ENCODE measurements at places on chromosomes 12 and 14.

DNA sequence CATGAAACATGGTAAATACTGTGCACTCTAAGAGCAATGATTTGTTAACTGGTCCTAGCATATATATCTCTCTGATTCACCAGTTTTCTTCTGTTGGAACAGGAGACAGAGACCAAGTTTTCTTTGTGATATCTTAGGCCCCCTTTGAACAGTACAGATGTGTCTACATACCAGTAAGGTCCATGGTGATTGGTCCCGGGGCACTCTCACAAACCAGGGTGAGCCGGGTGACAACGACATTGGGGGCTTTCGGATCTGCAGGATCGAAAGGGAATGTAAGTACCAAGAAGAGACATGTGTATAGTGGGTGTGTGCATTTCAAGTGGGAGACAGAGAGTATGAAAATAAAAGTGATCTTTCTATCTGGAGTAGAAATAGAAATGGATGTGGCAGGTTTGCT is 11.3 kb upstream of the ERP27 start:
- DNase-seq, result no peak

GRCh38 chr12:109714141-109714912 is 702 bp downstream of the FAM222A start:
- DNase-seq, result peak; percentile 36

- no peak for DNase-seq
Measured at GRCh38 chr14:100541621-100542560, 45.3 kb downstream of the BEGAIN start.

GRCh38 chr12:40768125-40768864 is 76.1 kb downstream of the CNTN1 start:
- DNase-seq, result no peak

GRCh38 chr14:85728476-85729065 is 198.6 kb downstream of the FLRT2 start:
- no peak for DNase-seq

- DNase-seq, result no peak
Measured at GRCh38 chr14:85418721-85419120, 111.2 kb upstream of the FLRT2 start.

DNA sequence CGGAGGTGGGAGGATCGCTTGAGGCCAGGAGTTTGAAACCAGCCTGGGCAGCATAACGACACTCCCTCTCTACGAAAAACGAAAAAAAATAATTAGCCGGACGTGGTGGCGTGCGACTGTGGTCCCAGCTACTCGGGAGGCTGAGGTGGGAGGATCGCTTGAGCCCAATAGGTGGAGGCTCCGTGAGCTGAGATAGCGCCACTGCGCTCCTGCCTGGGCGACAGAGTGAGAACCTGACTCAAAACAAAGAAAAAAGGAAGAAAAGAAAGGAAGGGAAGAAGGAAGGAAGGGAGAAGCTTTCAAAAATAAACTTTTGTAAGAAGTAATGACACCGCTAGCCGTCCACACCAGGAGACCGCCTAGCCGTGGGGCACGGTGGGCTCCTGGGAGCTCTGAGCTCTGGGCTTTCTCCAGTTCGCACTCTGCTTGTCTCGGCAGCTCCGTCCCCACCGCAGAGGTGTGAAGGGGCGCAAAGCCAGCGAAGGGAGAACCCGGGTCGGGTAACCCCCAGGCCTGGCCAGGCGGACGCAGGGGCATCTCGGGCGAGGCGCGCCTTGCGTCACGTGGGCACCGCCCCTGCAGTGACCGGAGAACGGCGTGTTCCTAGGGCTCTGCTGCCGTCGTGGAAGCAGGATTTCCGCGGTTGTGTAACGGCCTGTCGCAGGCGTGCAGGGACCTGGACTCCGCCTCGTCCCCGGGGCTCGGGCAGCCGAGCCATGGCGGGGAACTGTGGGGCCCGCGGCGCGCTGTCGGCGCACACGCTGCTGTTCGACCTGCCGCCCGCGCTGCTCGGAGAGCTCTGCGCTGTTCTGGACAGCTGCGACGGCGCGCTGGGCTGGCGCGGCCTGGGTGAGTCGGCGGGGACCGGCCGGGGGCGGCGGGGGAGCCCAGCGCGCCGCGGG is at the start of gene IRAK3:
Gene IRAK3, plus strand, starts transcription at position 631 of the 902 bp plus-strand sequence. Its CDS starts 86 bp downstream, at position 717.
- DNase-seq, result peak; percentile 82

DNA sequence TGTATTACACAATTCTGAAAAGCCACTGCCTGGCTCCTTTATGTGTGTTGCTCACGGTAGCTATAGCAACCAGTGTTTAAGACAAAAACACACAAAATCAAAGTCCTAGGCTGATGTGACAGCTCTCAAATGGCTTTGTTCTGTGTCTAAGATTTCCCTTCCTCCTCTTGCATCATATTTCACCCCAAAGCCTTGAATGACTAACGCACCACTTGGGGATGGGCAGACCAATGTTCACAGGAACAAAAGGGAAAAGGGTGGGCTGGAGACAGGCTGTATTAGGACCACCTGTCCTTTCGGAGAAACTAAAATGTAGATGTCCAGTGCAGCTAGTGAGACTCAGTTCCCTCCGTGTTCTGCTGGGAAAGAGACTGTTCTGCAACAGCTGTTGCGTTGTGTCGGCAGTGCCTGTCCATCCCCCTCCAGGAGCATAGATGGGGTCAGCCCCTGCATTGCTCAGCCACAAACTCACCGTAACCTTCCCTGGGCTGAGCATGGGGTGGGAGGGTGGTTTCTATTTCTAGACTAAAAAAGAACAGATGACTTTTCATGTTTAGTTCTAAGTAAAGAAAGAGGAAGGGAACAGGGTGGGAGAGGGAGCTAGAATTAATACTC is 26.8 kb upstream of the DAAM1 start:
- DNase-seq, result no peak

DNA sequence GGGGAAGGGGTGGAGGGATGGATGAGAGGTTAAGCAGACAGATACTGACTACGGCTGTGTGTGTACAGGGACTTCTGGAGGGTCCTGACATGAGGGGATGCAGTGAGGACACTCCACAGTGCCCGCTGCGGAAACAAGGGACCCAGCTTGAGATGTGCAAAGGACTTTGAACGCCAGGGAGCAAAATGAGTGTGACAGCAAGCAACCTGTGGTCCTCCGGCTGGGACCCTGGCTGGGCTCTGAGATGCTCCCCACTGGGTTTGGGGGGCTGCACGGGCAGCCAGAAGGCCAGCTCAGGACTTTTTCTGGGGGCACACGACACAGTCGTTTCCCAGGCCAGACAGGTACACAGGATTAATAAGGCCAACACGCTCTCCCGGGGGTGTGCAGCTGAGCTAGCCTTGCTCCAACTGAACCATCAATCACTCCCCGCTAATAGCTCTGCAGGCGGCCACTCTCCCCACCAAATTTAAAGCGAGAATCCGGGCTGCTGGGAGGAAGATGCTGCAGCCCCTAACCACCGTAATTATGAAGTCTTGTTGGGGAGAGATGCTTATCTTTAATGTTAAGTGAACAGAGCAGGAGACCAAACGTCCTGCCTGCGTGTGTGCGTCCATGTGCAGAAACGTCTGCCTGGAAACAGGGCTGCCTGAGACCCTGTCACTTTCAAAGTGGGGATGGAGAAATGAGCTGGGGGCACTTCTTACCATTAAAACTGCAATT is 51.6 kb upstream of the DLK1 start:
- no peak for DNase-seq

DNA sequence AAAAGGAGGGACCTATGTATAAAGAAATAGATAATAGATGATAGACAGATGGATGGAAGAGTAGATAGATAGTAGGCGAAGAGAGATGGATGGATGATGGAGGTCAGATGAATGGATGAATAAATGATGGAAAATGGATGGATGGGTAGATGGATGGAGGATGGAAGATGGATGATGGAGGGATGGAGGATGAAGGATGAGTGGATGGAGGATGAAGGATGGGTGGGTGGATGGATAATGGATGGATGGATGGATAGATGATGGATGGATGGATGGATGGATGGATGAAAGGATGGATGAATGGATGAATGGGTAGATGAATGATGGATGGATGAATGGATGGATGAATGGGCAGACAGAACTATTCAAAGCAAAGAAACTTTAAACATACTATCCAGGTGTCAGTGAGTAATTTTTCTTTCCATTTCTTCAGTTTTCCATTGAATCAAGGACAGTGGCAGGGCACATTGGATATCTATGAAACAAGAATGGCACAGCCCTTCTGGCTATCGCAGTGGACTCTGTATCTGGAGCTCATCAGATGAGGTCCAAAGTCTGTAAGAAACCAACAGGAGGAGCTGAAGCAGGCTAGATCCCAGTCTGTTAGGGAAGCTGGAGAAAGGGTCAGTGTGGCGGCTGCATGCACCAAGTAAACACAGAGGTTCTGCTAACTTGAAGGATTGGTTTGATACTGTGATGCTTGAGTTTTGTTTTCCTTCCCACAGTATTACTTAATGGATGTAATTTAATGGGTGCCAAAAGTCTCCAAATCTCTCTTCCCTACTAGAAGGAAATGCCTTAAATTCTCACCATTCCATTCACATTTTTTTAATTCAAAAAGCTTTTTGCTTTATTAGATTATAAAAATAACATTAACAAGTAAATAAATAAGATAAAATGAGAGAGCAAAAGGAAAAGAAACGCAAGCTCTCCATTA is 18.1 kb upstream of the MED13L start:
- no peak for DNase-seq

- no peak for DNase-seq
Measured at GRCh38 chr12:53056296-53056695, 6.4 kb downstream of the TNS2 start.

DNA sequence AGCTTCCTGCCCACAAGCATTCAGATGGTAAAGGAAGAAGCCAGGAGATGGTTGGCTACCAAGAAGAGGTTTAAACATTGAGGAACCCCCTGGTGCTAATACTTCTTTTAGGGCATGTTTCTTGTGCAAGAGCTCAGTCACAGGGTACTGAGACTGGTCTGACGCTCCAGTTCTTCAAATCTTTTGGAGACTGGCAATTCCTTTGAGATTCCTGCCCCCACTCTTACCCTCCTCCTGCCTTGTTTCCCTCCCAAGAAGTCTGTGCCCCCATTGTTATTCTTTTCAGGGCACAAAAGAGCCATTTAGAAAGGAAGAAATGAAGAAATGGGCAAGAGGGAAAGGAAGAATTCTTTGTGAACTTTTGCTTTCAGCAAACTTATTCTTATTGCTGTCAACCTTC is 11.8 kb downstream of the A2ML1 start:
- no peak for DNase-seq

- no peak for DNase-seq
Measured at GRCh38 chr12:43988838-43989560, 153.1 kb downstream of the TMEM117 start.

- DNase-seq, result peak; percentile 67
Measured at GRCh38 chr12:118714051-118714460, 267.3 kb upstream of the SRRM4 start.

DNA sequence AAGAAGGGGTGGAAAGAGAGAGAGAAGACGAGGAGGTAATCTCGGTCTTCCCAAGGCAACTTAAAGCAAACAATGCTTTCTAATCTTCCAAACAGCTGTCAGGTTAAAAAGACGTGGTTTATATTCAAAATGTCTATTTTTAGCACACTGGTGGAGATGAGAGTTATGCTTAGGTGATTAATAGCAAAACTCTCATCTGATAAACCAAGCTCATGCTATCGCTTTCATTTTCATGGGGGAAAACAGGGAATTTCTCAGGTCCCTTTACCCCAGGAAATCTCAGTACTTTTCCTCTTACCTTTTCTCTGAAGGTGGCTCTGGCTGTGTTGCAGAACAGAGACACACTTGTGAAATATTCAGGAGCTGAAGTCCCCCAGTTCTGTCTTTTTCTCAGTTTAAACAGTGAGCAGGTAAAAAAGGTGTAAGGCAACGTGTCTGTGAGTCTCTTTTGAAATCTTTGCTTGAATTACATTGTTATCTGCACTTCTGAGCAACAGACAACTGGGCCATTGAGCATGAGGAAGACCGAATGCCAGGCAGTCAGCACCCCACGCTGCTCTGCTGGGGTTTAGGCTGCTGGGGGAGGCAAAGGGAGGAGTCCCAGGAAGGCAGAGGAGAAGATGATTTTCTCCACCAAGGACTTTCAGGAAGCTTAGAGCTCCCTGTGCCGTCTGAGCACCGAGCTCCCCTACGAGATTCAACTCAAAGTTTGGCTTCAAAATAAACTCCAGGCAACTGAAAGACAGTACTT is 759.3 kb downstream of the BCL11B start:
- no peak for DNase-seq

DNA sequence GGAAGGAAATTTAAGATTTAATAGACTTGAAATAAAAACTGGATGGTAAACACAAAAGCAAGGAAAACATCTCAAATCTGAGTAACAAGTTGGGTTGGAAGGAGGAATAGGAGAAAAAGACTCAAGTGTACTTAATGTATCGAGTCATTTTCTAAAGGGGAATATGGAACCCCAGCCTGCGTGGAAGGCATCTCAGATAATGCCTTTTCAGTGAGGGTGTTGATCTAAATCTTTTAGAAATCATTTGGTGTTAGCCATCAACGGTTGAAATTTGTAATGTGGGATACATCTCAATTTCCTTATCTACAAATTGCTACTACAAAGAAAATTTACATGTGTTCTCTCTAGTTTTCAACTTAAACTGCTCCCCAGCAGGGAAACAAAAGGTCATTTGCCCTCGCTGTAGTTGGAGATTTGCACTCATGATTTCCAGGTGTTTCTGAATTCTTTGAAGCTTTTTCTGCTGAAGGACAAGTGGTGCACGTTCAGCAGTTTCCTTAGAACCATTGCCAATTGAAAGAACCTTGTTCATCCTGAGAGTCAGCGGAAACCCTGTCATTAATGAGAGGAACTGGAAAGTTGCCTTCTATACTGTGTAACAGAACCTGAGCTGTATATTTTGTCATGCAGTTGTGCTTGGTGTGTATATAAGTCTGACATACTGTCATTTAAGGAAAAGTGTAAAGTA is 2.2 kb downstream of the PCBP2 start:
- DNase-seq, result no peak

DNA sequence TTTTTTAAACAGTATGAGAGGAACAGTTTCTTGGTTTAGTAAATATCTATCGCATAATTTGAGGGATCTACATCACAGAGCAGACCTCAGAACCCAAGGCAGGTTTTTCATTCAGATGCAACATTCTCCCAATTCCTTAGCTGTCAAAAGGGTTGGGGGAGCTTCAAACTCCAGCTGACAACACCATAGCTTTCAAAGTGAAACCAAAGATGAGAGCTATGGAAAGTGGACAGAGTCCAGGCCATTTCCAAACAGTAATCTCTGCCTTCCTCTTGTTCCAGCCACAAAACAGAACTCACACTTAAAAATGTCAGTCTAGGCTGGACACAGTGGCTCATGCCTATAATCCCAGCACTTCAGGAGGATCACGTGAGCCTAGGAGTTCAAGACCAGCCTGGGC is 87.8 kb downstream of the SPRING1 start:
- no peak for DNase-seq

Data from Kasumi-1 (cell line).